ENCODE measurements at places on chromosomes 5 and 9.

GRCh38 chr5:134948911-134949310, 18.8 kb upstream of the CATSPER3 start:
- DNase-seq, result peak; percentile 23

GRCh38 chr5:39671561-39671961, 246.8 kb upstream of the DAB2 start:
- no peak for DNase-seq

DNA sequence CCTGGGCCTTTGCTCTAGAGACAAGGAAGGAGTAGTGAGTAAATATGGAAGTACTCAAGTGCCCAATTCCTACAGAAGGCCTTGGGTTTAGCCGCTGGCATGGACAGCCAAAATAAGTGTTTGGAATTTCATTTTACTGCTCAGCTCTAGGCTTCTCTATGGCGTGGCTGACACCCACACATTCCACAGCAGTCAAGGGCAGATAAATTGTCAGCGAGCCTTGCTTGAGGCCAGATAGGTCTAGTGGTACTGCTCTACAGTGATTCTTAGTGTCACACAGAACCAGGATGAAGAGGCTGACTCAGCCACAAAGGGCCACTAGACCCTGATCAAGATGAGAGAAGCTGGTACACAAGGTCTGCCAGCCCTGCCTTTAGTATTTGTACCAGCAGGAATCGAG, 111.0 kb upstream of the NFIB start:
- no peak for DNase-seq

DNA sequence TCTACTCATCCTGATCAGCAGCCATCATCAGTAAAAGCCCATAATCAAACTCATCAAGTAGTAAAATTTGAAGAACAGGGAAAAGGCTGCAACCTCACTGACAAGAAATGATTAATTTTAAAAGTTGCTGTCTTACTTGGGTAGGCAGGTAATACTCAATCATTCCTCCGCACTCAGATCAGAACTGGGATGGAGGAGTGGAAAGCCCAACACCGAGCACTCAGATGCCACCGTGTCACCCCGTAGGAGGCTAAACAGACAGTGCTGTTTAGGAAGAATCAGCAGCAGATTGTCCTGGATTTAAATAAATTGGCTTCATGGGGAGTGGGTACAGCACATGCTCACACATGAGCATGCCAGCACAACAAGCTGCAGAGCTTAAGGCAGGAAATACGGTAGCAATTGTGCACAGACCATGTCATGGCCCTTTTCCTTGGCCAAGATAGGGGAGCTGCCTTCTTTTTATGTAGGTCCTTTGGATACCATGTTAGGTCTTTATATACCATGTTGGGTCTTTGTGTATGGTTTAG, 92.6 kb upstream of the CDH6 start:
- no peak for DNase-seq

- peak; percentile 46 for DNase-seq
These were observed 3.7 kb upstream of the SVEP1 start for GRCh38 chr9:110583237-110583636.

DNA sequence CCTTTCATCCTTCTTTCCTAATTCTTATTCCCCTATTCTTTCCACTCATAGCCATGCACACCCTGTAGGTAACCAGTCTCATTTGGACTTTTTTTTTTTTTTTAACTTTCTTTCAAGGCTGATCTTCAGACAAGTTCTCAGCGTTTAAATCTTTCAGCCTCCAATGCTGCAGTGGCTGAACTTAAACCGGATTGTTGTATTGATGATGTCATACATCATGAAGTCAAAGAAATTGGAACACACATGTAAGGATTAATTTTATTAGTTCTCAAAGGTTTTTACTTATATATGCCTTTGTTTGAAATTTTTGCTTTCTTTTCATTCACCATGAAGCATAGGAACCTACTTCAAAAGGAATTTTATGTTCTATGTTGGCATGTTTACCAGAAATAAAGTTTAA, 22.1 kb downstream of the SHLD3 start:
- DNase-seq, result no peak

- no peak for DNase-seq
These were observed 177.8 kb downstream of the RAPGEF6 start for GRCh38 chr5:131457193-131457592.

DNA sequence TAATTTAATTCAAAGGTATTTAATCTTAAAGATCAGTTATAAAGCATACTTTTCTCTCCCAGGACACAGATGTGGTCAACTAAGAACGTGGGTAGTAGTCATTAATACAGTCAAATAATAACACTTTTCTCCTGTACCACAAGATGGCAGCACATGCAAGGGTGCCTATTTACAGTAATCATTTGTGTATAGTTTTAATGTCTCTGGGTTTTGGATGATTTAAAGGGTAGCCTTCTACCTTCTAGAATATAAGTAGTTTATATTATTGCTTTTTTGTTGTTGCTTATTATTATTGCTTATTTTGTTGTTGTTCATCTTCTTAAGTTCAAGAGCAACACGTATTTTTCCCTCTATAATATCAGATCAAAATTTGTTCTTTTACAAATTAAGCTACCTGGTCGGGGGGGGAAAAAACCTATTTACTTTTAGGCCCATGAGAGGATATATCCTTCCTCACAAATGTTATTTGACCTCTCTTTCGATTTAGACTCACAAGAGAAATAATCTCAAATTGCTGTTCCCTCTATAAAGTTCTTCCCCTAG, 59.6 kb upstream of the SLC27A6 start:
- peak; percentile 64 for DNase-seq

DNA sequence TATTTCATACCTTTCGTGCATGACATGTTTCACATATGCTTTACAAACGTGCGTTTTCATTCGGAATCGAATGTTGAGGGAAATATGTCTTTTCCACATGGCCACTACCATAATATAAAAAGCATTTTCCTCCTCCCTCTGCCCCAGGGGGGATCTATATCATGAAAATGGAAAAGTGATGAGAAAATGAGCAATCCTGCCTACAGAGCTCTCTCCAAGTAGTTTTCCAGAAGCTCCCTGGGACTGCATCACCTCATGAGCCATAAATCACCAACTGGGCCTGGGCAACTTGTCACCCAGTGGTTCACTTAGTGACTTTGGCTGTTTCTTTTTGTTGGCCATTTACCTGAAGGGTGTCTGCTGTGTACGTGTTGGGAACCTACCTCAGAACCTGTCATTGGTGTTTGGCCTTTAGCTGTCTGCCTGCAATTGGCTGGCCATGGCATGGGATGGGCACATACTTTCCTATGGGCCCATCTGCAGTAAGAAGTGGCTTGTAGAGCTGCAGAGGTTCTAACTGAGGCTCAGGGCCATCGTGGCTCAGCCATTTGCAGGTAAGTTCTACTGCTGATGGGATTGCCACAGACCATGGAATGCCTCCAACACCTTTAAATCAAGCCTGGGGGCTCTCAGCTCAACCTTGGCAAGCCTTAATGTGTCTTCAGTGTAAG, 9.5 kb upstream of the TIFAB start:
- peak; percentile 18 for DNase-seq

DNA sequence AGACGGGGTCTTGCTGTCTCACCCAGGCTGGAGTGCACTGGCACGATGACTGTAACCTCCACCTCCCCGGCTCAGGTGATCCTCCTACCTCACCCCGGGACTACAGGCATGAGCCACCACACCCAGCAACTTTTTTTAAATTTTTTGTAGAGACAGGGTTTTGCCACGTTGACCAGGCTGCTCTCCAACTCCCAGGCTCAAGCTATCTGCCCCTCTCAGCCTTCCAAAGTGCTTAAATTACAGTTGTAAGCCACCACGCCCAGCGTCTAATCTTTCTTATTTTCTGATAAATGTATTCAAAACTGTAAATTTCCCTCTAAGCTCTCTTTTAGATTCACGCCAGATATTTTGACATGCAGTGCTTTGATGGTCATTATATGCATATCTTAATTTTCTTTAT, 10.3 kb downstream of the FRRS1L start:
- no peak for DNase-seq

- DNase-seq, result peak; percentile 68
These were observed 15.9 kb upstream of the OMD start for GRCh38 chr9:92439921-92440750.

GRCh38 chr9:68802525-68803015, 97.5 kb downstream of the PIP5K1B start:
- no peak for DNase-seq

GRCh38 chr9:133475292-133476012, 3.4 kb downstream of the SLC2A6 start:
- no peak for DNase-seq

DNA sequence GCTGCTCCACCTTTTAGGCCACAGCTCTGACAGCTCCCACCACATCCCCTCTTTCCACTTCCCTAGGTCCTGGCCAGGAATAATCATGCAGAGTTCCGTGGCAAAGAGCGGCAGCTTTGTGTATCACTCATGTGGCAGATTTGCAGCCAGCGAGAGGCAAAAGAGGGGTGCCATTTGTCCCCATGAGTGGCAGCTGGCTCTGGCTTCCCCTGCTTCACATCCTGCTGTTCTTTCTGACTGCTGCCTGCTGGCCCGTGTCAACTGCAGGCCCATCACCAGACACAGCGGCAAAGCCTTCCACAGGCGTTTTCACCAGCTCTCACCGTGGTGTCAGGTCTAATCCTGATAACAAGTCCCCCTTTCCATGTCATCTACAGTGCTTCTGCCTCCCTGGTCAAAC, 430.6 kb upstream of the DAP start:
- no peak for DNase-seq

DNA sequence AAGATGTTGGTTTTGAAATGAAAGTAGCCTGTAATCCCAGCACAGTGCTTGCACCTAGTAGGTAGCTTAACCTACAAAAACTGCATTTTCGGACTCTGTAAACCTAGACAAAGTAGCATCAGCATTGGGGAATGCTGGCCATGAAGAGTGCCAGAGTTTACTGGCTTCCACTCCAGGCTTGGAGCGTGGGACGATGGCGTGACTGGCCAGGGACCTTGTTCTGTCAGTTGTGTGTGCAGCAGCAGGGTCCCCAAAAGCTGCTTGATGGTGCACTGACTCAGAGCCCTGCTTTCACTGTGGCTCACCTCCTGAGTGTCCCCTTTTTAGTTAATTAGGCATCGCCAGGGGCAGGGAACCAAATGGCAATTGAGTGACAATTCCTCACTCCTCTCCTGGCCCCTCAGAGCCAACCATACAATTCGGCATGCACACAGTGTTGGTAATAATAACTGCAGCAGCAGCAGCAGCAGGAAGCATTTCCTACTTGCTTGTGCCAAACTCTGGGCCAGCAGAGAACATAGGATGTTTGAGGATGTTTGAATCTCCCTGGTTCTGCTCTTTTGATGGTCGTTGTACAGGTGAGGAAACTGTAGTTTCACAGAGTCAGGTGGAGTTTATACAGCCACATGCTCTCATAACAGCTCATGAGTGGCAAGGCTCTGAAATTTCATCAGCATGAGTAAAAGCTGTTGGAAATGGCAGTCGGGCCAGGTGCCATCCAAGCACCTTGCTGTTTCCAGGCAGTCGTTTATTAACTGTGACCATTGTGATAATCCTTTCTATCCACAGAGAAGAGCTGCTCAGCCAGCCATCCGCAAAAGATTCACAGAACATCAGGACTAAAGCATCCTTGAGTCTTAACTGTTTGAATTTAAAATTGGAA, 4.2 kb downstream of the UBE2QL1 start:
- no peak for DNase-seq

DNA sequence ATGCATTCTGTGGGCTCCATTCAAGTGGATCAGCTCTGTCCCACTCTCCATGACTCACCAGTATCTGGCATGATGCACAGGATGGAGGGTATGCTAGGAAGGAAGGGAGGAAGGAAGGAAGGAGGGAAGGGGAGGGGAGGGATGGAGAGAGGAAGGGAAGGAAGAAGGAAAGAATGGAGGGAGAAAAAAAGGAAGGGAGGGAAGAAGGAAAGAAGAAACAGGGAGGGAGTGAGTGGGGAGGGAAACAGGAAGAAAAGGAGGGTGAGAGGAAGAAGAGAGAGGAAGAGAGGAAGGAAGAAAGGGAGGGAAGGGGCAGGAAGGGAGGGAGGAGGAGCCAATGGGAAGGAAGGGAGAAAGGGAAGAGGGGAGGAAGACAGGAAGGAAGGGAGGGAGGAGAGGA, 5.3 kb upstream of the BARHL1 start:
- no peak for DNase-seq

DNA sequence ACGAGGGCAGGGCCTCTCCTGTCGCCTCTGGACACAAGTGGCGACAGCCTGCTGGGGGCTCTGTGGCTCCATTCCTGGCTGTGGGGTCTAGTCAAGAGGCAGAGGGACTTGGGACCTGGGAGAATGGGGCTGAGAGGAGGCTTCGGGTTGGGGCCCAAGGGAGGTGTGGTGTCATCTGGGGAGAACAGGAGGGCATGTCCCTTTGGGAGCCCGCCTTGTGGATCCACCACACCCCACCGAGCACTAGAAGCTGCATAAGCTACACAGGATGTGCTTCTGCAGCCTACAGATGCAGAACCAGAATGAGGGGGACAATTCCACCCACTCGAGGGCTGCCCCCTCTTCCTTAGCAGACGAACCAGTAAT, 3.9 kb upstream of the MAN1B1 start:
- DNase-seq, result no peak

DNA sequence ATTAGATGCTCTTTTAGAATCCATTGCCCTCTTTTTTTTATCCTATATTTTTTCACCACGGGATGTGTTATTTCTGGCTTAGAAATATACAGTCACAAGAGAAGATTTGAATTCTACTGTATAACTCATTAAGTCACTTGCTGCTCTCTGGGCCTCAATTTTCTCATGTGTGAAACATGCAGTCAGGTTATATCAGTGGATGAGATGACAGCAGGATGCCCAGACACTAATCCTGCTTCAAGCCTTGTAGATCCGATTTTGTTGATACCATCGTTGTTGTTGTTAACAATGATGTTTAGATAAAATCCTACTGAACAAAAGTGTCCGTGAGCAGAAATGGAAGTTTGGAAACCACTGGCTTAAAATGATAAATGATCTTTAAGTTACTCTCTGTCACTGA, 421.9 kb upstream of the DMAC1 start:
- no peak for DNase-seq

- DNase-seq, result no peak
These were observed 342.8 kb downstream of the EBF1 start for GRCh38 chr5:158756871-158757270.

DNA sequence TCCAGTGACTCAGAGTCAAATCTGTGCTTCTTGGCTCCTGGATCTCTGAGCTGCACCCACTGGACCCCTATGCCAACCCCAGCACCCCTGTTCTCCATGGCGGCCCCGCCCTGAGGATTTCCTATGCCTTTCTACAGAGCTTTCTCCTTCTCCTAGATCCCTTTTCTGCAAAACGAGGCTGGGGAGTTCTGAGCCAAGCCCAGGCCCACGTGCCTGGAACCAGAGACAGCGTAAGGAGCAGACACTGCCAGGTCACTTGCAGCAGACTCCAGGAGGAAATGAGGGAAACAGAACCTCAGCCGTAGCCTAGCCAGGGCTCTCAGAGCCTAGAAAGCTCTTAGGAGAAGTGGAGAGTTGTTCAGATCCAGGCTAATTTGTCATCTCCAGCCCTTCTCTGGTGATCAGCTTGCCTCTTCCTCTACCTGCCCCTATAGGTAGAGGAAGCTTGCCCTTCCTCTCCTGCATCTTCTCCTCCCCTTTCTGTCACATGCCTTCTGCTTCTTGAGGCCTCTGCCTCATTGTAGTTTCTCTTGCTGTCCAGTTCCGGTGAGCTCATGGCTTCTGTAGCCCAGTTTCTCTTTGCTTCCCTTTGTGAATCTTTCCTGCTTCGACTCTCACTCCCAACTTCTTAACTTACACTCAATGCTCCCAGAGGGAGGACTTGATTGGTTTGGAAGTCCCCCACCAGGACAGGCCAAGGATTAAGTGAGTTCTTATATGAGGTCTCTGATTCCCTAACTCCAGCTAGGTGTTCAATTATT, 163.4 kb downstream of the RGS3 start:
- no peak for DNase-seq

- no peak for DNase-seq
These were observed 208.8 kb downstream of the NR3C1 start for GRCh38 chr5:143194713-143195112.

GRCh38 chr9:96462541-96462940, 12.6 kb downstream of the HABP4 start:
- no peak for DNase-seq
